C1 segment of cervical spinal cord (tissue), 14 donors: ENCODE measurements at places on chromosomes 1 and 21.

DNA sequence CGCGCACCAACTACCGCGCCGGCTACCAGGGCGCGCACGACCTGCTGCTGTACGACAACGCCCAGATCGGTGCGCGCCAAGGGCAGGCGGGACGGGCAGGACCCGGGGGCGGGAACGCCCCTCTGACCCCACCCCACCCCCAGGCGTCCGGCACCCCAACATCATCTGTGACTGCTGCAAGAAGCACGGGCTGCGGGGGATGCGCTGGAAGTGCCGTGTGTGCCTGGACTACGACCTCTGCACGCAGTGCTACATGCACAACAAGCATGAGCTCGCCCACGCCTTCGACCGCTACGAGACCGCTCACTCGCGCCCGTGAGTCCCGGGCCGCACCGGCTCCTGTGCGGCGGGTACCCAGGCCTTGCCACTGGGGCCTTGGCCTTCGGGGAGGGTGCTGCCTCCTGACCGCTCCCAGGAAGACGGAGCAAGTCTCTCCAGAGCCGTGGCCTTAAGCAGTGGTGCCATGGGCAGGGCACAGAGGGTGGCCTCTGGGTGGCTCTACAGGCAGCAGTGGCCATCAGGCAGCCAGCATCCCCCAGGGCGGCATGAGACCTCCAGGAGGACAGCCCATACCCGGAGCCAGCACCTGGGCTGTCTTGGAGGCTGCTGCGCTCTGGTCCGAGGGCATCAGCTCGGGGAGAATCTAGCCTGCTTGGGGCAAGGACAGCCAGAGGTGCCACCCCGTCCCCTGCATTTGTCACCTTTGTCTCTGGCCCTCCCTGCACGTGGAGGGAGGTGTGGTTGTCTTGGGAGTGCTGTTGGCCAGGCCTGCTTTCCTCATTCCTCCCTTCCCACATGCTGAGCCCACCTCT is 8.1 kb upstream of the MMP23B start:
- no peak for DNase-seq

DNA sequence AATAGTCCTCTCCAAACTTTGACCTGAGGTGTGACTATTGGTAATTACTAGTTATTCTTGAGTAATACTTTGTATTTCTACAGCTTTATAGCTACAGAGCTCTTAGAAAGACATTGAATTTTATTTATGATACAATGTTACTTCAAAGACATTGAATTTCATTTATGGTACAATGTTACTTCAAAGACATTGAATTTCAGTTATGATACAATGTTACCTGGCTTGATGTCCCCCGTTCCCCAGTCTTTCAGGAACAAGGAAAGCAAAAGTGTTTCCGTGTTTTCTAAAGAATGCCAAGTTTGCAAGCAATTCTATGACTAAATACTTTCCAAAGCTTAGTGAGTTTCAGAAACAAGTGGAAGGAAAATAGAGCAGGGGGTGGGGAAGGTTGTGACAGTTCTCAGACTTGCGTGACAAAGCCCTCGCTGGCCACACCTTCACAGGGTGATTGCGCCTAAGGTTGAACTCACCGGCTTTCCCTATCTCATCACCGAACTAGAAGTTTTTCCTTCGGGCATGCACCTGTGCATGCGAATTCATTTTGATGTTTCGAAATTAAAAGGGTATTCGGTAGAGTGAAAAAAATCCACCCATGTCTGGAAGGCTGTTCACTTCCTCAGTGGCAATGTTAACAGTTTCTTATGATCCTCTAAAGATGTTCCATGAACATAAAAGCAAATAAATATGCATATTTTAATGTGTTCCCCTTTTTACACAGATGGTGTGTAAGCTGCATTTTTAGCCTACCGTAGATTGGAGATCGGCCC is 909 bp upstream of the PAXBP1 start:
- no peak for DNase-seq

GRCh38 chr1:244022311-244022710 is 28.8 kb upstream of the ZBTB18 start:
- DNase-seq = no peak

GRCh38 chr1:150621497-150622302 is 7.7 kb downstream of the ENSA start:
- no peak for DNase-seq

DNA sequence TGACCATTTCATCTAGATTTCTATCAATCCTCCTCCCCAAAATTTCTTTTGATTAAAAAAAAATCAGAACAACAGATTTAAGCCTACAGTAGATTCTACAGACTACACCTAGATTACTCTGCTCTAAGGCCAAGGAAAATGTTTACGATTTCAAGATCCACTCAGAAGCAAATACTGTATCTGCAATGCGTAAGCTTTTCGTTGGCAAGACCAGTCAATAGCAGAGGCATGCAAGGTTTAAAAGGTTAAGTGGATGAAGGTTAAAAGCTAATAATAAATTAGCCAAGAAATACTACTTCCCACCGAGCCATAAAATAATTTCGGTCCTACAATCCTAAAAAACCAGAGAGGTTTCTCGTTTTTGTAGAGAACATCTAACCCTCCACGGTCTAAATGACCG is 1.3 kb downstream of the CLSTN1 start:
- DNase-seq = no peak

DNA sequence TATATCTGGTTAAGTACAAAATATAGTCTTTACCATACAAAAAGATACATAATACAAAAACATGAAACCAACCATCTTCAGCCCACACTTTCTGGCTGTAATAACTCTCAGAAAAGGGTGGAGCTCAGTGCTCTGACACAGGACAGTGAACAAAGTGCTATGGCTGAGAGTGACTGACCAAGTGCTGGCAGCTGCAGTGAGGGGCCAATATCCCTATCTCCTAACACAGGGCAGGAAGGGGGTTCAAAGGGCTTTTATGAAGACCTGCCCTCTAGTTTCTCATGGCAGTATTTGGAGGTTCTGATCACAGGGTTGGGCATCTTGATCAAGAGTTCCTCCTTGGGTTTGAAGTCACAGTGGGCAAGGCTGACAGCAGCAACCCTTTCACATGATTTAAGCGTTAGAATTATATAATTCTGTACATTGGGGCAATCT is 3.9 kb downstream of the TXNIP start:
- DNase-seq = no peak

GRCh38 chr1:100622037-100622436 is 84.1 kb downstream of the GPR88 start:
- no peak for DNase-seq

- DNase-seq = no peak
Measured at GRCh38 chr1:214439352-214440119, 111.9 kb downstream of the PTPN14 start.

DNA sequence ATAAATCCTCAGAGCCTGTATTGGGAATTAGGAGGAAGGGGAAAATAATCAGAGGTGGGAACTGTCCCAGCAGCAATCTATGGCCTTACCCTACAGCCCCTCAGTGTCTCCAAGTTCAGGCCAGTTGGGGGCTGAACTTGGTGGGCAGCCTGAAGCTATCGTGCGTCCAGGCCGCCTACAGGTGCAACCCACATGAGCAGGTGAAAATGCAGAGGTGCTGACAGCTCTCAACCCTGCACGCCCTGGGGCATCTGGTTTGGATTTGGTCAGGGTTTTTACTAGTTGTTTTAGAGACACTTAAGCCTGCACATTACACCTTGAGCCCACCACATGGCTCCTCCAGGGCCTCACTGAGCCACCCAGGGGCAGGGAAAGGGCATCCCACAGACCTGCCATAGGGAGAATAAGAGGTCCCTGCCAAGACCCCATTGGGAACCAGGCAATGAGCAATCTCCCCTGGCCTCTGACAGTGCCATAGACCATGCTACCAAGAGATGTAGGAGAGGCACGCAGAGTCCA is 209.5 kb downstream of the FOXD2 start:
- DNase-seq = no peak

- no peak for DNase-seq
Measured at GRCh38 chr21:14318578-14318977, 64.4 kb downstream of the HSPA13 start.

DNA sequence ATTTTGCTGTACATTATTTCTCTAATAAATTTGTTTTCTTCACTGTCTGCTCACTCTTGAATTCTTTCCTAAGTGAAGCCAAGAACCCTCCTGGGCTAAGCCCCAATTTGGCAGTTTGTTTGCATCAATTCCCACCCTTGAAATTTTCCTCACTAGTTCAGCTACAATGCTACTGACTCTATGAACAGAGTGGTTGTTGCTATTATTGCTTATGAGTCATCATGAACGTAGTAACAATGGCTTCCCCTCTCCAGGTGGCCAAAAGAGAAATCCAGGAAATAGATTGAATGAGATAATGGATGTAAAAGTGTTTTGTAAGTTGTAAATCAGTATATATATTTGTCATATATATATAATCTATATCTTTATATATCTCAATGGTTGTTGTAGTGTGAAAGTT is 193.0 kb downstream of the URB2 start:
- DNase-seq = no peak

DNA sequence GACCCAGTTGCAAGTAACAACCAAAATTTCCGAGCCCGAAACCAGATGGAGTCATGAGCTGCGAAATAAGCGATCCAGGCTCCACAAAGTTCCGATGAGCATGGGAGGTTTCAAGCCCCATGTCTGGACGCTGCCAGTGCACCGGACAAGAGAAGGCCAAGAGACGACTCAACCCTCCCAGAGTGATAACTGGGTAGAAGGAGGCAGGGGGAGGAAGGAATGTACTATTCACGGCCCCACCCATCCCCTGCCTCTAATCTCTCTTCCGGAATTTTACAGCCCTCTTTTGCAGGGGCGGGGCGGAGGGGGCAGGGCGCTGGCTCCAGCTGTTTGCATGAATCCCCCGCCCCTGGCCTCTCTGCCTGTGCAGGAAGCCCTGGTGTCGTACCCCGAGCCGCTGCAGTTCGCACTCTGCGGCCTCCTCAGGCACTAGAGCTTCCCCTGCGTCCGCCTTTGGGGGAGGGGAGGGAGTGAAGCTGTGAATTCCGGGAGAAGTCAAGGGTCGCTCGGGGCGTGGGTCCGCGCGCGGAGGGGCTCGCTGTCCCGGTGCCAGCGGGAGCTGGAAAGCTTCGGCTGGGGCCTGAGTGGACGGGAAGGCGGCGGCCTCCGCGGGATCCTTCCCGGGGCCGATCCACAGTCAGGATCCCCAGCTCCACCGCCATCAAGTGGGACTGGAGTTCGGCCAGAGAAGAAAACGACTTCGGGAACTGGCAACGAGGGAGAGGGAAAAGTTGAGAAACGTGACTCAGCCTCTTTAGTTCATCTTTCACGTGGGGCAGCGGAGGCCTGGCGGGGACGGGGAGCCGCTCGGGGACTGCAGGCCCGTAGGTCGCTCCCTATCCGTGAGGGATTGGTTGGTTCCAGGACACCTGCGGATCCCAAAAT is 6.3 kb upstream of the PTP4A2 start:
- DNase-seq = peak; percentile 59

DNA sequence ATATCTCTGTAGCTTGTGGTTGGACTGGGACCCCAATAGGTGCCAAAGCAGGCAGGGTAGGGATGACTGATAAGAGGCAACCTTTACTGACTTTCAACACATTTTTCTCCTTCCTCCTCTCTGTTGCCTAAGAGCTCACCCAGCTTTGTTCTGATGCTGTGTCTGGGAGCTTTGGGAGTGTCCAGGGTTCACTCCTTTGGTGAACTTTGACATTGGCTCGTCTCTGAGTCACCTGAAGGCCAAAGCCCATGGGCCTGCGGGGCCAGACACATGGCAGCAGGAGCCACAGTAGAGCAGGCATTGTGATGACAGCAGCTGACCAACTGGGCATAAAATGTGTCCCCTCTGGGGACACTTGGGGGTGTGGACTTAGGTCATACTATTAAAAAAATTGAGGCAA is 99.5 kb upstream of the ZNF644 start:
- DNase-seq = no peak

DNA sequence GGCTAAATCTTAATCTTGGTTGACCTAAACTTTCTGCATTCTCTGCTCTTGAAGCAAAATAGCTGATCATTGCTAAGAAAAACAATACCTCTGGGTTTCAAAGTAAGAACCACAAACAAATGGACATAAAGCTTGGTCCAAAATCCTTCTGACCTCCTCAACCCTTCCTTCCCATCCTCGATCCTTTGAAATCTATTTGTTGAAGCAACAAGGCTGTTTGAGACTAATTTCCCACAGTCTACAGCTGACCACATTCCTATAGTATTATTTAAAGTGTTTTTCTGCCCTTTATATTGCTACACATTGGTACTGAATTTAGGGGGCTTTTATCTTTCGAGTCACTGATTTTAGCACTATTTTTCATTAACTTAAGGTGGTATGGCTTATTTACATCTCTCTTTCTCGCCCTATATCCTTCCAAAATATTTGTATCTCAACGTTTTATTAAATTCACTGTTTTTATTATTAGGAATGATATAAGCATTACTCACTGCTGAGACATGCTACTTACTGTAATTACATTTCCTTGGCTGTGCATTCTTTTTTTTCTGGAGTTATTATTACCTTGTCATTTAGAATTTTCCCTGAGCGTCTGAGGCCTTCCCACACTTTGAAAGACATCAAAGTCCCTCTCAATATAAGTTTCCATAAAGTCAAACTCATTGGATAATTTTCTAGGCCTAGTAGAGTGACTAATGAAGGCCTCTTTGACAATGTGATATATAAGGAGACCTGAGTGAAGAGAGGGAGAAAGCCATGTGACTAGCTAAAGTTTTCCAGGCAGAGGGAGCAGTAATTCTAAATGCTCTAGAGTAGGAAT is 73.9 kb downstream of the RAB3GAP2 start:
- DNase-seq = no peak

DNA sequence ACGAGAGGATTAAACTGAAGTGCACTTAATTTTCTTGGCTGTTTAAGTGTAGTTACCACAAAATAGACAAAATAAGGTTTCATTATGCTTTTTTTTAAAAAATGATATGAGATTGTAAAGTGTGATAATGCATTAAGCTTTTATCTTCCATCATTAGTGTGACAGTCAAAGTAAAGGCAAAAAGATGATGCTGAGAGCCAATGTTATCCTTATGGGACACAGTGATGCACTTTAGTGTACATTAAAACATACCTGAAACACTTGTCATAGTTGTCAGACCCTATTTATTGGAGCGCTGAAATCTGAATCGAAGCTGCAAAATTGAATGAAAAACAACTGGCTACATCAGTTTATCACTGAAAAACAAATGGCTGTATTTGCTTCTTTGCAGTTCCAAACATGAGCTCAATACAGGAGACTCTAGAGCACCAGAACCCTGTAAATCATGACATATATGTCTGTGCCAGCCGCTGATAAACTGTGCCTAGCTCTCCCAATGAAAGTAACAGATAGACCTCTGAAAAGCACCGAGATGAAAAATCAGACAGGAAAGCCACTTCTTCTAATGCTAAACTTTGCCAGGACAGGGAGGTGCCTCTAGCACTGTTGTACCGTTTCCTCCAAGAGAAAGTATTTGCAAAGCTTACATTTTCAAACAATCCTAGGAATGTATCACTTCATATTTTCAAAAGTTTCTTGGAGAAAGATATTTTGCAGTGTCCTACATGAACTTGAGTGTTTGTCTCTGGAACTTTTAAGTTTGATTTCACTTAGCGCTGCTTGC is 120.7 kb upstream of the TMPRSS15 start:
- no peak for DNase-seq

- no peak for DNase-seq
Measured at GRCh38 chr1:13860031-13860430, 160.0 kb downstream of the PRDM2 start.

- no peak for DNase-seq
Measured at GRCh38 chr1:39133340-39133684, 71.2 kb upstream of the MACF1 start.

- DNase-seq = no peak
Measured at GRCh38 chr1:246969621-246970020, 37.9 kb upstream of the AHCTF1 start.

GRCh38 chr21:45336870-45337269 is 49.2 kb upstream of the POFUT2 start:
- DNase-seq = no peak

GRCh38 chr1:200590001-200590400 is 30.6 kb downstream of the KIF14 start:
- DNase-seq = no peak
